ENCODE measurements at places on chromosomes 13 and 19.

DNA sequence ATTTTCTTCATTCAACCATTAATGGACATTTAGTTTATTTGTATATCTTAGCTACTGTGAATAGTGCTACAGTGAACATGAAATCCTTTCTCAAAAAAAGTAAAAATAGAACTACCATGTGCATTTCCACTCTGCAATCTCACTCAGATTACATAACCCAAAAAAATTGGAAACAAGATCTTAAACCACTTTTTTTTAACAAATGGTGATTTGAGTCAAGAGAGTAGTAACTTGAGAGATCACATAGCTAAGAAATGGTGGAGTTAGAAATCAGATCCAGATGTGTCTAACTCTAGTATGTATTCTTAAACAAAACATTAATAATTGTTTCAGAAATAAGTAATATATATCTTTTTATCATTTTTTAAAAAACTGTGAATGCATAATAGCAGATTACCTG lies 318.3 kb upstream of the SGCG start:
- no peak for DNase-seq

GRCh38 chr13:106565127-106565775 lies 2.7 kb downstream of the ARGLU1 start:
- no peak for DNase-seq

- DNase-seq: no peak
These were observed 134.7 kb downstream of the LHFPL6 start for GRCh38 chr13:39468306-39468705.

DNA sequence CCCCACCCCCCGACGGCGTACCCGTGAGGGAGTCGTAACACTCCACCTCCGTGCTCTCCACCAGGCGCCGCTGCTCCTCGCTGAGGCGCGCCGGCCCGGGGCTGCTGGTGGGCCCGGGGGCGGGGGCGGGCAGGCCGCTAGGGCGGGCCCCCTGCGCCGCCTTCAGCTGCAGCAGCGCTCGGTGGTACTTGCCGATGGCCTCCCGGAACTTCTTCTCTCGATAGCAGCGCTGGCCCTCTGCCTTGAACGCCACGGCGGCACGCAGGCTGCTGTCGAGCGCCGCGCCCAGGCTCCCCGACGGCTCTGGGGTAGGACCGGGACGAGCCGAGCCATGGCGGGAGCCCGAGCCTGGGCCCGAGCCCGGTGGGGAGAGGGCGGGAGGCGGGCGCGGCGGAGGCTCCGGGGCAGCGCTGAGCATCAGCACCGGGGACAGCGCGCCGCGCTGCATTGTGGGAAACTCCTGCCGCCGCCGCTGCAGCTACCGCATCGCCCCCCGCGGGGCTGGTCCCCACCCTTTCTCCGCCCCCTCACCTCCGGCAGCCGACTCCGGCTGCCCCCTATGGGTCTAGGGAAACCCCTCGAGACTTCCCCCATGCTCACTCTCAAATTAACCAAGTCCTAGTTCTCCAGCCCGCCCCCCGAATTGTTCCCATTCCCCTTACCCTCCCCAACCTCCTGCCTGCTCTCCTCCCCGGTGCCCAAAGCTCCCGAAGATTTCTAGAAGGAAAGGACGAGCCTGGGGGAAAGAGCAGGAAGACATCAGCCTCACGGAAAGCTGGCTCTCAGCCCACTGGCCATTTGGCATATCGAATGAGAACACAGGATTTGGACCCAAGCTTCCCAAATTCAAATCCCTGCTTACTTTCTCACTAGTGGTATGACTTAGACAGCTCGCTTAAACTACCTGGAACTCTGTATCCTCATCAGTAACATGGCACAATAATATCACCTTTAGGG lies at the start of gene TTC9B:
Gene TTC9B, minus strand, starts transcription at position 451 of the 957 bp plus-strand sequence. Its CDS starts 3 bp downstream, at position 448.
- peak; percentile 38 for DNase-seq

- no peak for DNase-seq
These were observed 502.3 kb downstream of the FOXO1 start for GRCh38 chr13:40164133-40164532.

GRCh38 chr13:51966186-51966585 lies 45.1 kb downstream of the ATP7B start:
- DNase-seq: no peak

DNA sequence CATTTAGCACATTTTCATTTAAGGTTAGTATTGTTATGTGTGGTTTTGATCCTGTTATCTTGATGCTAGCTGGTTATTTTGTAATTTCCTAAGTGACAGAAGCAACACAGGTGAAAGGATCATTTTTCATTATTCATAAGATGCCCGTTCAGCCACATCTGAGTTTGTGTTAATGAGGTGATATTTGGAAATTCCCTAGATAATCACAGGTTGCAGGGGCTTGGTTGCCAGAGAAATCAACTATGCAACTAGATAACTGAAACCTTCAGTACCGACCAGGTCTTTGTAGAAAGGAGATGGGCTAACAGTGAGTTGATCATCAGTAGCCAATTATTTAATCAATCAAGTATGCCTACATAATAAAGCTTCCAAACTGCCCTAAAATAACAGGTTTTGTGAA lies 121.3 kb upstream of the UFM1 start:
- DNase-seq: no peak

GRCh38 chr19:35608251-35608650 lies 4.3 kb upstream of the HAUS5 start:
- no peak for DNase-seq

DNA sequence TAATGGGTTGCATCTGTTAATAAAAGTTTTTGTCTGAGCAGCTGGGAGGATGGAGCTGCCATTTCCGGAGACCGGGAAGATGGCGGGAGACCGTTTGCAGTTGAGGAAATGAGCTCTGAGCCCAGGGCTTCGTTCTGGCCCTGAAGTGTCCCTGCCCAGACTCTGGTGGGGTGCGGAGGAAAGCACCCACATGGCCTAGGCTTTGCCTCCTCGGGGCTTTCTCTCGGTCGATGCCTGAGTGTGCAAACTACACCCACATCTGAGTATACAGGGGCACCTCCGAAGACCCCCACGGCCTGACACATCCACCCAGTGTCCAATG lies 15.6 kb upstream of the NANOS3 start:
- no peak for DNase-seq

GRCh38 chr19:18422530-18423191 lies 3.5 kb downstream of the SSBP4 start:
- peak; percentile 79 for DNase-seq

DNA sequence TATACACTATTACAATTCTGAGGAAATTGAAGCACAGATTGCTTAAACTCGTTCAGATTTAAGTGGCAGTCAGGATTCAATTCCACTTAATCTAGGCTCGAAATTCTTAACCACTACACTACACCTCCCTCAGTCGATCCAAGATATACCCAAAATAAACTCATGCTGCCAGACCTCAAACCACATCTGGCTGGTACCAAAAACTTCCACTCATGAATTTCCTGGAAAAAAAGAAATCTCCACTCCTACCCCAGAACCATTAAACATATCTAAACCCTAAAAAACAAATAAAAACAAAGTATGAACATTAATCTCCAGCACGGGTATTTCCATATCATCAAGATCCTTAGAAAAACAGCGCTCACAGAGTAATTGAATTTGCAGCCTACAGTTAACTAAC lies 1.1 kb downstream of the ZFP30 start:
- DNase-seq: peak; percentile 24

DNA sequence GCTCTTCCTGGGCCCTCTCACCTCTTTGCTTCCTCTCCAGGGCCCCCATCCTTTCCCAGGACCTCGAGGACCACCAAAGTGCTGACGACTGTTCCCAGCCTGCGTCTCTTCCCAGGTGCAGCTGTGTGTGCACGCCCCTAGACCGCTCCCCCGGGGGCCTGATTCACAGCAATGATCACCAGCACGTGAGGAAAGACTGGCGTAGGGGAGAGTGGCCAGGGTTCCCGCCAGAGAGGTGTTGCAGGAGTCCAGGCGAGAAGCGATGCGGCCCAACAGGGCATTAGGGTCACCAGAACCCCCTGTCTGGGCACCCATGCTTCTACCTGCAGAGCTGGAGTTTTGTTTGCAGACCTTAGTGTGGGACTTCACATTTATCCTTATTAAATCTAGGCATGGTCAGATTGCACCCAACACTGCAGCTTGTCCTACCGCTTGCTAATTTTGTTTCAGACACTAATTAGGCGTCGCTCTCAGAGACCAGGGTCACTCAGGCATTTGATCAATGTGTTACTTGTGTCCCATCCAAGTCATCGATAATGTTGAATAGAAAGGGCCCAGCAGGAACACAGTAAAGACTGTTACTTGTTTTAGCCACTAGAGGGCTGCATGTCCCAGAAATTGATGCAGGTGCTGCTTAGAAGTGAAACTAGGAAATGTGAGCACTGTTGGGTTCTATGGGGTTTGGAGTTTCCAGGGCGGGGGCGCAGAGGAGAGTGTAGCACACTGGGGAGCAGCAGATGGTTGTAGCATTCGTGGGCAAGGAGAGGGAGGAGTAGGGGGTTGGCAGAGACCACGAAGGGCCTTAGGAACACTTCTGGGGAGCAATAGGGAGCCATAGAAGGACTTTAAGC lies 53.2 kb downstream of the CDADC1 start:
- peak; percentile 76 for DNase-seq

GRCh38 chr13:58476206-58476918 lies 844.8 kb downstream of the PCDH17 start:
- DNase-seq: no peak

- DNase-seq: peak; percentile 80
These were observed 106.8 kb upstream of the SPATA13 start for GRCh38 chr13:24053519-24054251.

DNA sequence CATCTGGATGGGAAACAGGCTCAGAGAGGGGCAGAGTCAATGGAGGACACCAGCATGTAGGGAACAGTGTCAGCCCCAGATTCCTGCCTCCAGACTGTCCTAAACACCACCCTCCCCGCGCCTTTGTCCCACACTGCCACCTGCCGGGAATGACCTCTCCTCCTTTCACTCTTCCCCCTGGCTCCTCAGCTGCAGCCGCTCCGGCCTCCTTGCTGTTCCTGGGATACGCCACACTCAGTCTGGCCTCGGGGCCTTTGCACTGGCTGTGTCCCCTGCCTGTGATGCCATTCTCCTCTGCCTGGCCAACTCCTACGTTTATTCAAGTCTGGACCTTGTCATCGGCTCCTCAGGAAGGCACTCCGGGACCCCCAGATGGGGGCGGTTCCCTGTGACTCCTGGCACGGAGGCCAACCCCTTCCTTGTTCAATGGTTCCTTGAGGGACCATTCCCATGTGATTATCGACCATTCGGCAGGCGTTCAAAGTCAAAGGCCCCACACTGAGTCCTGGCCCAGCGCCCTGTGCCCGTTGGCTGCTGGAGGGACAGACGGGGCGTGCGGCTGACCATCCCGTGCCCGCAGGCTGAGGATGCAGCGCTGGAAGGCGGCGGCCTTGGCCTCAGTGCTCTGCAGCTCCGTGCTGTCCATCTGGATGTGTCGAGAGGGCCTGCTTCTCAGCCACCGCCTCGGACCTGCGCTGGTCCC lies 15.8 kb downstream of the FUT6 start:
- DNase-seq: no peak

DNA sequence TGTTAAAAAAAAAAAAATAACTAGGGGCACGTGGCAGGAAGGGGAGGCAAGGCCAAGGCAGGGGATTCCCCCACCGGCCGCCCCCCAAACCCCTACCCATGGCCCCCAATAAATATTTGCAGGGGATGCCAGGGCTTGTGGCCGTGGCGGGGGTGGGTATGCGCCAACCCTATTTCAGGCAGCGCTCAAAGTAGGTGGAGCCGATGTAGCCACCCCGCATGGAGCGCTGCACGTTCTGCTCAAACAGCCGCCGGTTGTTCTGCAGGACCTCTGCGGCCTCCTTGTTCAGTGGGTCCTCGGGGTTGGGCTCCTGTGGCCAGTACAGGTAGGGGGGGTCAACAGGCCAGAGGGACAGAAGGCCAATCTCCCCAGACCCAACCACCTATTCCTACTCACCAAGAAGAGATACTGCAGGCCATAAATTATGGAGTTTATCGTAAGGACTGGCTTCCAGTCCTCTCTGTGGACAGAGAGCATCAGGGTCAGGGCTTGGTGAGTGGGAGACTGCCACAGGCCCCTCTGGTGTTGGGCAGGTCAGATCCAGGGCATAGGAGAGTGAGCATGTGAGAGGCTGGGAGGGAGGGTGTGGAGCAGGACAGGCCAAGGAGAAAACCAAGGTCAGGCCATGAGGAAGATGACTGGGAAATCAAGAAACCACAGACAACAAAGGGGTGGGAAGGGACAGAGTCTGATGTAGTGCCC lies 1.2 kb upstream of the CHMP2A start:
- no peak for DNase-seq

DNA sequence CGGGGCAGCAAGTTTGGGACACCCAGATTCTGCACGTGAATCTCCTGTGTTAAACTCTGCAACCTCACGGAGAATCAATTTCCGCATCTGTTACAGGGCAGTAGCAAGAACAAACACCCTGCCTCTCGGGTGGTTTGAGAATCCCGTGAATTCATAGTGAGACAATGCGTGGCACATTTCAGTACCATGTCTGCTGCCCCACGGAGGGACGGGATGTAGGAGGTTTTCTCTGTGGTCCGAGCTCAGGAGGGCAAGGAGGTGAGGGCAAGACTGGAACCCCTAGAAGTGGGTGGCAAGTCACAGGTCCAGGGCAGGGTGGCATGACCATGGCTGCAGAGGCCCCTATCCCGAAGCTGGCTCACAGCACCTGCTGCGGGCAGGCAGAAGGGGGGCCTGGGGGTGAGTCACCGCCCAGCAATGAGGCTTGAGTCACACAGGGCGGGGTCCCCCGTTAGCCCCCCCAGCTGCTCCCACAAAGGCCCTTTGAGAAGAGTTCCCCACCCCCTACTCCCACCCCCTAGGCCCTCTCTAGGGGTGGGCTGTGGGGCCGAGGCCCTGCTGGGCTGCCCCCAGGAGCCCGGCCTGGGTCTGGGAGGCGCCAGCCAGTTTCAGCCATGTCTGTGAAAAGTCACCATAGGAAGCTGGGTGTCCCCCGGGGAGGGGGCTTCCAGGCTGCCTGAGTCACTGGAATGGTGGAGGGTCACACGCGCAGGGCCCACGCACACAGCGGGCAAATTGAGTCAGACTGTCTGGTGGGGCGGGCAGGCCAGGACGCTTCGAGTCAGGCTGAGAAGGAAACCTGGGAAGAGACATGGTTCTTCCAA lies 25.8 kb upstream of the NANOS3 start:
- DNase-seq: no peak

- DNase-seq: no peak
These were observed 194.3 kb downstream of the TEX29 start for GRCh38 chr13:111514610-111515306.

DNA sequence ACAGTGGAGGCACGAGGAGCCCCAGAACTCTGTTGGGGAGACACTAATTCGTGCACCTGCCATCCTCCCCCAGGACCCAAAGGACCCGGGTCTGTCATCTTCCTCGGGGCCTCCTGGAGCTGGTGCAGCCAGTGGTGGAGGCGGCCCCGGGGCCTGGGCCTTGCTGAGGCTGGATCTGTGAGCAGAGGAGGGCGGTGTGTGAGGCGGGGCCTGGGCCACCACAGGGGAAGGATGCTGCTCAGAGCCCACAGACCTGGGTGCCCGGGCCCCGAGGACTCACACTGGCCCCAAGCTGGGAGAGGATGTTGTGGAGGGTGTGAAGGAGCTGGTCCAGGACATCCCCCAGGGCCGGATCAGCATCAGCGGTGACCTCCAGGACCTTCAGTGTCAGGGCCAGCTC lies 8.3 kb downstream of the IFNL3 start:
- DNase-seq: no peak

DNA sequence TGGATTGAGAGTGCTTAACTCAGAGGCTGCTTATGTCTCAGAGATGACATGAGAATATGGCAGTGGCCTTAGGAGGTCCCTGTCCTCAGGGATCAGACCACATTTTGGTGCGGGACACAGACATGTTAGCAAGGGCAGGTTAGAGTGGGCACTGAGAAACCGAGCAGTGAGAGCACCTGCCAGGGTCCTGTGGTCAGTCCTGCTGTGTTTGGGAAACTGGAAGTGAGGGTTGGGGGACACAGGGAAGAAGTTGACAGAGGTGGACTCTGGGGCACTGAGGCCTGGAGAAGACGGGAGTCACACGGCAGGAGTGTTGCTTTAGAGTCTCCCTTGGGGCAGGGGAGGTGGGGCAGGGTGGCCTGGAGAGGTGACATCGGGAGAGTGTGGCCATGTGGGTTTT lies 7.4 kb downstream of the IGFLR1 start:
- no peak for DNase-seq

All from Jurkat, Clone E6-1 (cell line).